ENCODE measurements at places on chromosomes 12 and 14.

DNA sequence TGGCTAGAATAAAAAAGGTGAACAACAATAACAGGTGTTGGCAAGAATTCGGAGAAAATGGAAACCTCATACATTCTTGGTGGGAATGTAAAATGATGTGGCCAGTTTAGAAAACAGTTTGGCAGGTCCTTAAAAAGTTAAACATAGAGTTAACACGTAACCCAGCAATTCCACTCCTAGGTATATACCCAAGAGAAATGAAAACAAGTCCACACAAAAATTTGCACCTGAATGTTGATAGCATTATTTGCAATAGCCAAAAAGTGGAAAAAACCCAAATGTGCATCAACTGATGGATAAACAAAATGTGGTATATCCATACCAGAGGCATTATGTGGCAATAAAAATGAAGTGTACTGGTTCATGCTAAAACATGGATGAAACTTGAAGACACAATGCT is 2.3 kb upstream of the MYO1H start:
- no peak for DNase-seq

DNA sequence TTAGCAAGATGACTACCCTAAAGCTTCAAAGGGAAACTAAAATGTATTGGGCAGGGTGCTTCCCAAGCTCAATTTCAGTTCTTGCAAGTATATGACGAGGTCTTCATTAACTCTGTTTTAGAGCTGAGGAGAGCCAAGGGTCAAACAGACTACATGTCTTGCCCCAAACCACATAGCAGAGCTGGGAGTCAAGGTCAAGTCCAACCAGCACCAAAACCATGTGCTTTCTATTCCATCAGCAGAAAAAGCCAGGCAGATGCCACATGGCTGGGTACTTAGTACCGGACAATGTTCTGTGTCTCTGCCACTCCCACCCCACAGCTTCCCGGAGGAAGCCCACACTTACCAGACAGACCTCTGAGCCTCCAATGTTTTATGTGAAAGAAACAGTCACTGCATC is 17.6 kb downstream of the NID2 start:
- DNase-seq, result no peak

- DNase-seq, result peak; percentile 24
Observed at GRCh38 chr12:54360717-54361456, 3.4 kb downstream of the GPR84 start.

DNA sequence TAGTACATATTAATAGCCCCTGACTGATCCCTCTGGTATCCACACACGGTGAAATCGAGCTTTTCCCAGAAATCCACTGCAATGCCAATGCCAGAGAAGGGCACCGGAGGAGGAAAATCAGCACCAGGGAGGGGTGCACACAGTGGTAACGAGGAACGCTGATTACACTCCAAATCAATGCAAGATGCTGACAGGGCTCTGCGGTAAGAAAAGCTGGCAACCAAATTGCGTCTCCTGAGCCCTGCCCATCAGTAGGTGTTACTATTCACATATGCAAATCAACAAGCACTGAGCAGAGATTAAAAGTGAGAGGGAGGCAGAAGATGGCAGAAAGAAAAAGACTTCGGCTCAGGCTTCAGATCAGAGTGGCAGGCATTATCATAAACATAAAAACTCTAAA is 159.1 kb downstream of the RPS29 start:
- no peak for DNase-seq

DNA sequence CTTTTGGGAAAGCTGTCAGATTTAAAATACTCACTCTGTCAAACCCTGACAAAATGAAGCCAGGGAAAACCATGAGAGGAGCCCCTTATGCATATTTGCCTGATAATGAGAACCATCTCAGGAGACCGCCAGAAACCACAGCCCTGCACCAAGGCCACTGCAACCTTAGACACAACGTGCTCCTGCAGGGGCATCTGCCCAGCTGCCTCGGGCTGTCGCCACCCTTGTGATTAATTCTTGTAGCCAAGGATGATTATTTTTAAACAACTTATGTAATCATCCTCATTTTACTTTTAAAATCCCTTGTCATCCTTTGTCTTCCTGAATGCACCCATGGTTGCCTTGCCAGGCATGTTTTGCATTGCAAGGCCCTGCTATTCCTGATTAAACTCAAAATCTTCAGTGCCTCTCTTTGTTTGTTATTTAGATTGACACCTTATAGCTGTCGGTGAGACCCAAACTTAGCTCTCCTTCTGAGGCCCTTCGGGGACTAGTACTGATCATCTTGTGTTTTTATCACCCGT is 766.4 kb upstream of the TMEM132C start:
- no peak for DNase-seq

- no peak for DNase-seq
Observed at GRCh38 chr14:95311752-95312151, 8.0 kb downstream of the CLMN start.

GRCh38 chr14:91867316-91867988 is at the start of gene TC2N:
TC2N (minus strand) TSS chr14:91867536; CDS start chr14:91813769, 53,767 bp downstream.
- no peak for DNase-seq

Data from stimulated activated CD8-positive, alpha-beta memory T cell treated with anti-CD3 and anti-CD28 coated beads, Interleukin-7, amount 100 ng/mL, for 4 hours (primary cell).